ENCODE measurements at places on chromosomes 5 and 9. TPM values are rescaled to one million over a fixed set of nuclear protein-coding genes. Genes with fewer than 3 reads are reported as not detected.

Gene FBXL7
- total RNA-seq = 13.2 TPM

Gene SLC36A2
- 0.45 TPM for total RNA-seq

Gene EIF4E1B
- 1.1 TPM for total RNA-seq

Gene FSTL4
- 5.4 TPM for total RNA-seq

Gene RUFY1
- 45.7 TPM for total RNA-seq

Gene IFNA13
- total RNA-seq = not detected
